ENCODE measurements at places on chromosomes 5 and 9.

- DNase-seq: peak; percentile 51
These were observed 1.4 kb downstream of the HDHD3 start for GRCh38 chr9:113375057-113376023.

GRCh38 chr5:94326586-94326985, 291.8 kb downstream of the KIAA0825 start:
- DNase-seq: no peak

GRCh38 chr5:81517462-81517861, 123.5 kb upstream of the ACOT12 start:
- DNase-seq: no peak

- no peak for DNase-seq
These were observed 81.1 kb downstream of the RMI1 start for GRCh38 chr9:84061613-84062193.

- no peak for DNase-seq
These were observed 301.4 kb upstream of the DAP start for GRCh38 chr5:11062397-11062796.

GRCh38 chr5:42641336-42642005, 115.1 kb upstream of the CCDC152 start:
- DNase-seq: no peak

DNA sequence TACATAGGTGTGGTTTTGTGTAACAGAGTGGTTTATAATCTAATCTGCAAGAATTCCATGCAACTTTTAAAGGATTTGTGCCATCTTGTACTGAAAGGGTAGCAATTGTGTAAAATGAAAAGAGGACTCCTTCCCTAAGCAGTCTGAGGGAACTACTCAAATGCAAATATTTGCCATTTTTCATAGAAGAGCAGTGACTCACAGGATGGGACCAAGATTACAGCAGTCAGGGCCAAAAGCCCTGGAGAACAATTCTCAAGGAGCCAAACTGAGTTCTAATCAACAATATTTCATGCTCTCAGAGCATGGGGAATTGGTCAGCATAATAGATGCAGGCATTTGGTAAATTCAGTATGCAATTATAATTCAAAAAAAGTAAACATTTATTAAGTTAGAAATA, 495.8 kb downstream of the CHSY3 start:
- no peak for DNase-seq

GRCh38 chr9:33180526-33181184, 13.5 kb upstream of the B4GALT1 start:
- DNase-seq: no peak

GRCh38 chr5:58362135-58362534, 97.8 kb downstream of the PLK2 start:
- DNase-seq: no peak

DNA sequence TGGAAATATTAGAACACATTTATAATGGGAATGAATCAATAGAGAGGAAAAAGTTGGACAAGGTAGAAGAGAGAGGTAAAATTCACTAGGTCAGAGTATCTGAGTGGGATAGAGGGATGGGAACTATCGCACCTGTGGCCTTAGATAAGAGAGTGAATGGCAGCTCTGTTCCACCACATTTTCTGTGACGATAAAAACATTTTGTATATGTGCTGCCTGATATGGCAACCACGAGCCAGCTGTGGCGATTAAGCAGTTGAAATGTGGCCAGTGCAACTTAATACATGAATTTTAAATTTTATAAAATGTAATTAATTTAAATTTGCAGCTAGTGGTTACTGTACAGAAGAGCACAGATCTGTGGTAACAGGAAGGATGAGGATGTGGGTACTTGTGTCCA, 46.7 kb downstream of the ZNF354A start:
- DNase-seq: no peak

DNA sequence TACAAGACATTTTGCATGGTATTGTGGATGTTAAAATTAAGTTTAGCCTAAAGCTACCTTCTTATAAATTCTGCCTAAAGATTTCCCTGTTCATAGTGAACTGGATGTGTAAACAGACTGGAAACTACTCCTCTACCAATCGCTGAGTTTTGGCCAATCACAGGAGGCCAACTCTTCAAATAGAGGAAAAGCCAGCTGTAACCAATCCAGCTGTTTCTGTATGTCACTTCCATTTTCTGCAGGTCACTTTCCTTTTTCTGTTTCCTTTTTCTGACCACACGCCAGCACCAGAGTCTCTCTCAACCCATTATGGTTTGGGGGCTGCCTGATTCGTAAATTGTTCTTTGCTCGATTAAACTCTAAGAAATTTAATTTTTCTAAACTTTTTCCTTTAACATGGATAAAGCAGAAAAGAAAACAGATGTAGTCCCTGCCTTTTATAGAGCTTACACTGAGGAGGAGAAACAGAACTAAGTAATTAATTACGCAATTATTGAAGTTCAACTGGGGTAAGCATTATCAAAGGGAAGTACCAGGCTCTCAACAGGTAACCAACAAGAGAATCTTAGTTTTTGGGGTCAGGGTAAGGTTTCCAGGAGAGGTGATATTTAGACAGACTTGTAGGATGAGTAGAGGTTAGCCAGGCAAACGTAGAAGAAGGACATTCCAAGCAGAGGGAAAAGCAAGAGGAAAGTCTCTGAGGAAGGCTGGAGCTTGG, 27.7 kb downstream of the RANBP3L start:
- no peak for DNase-seq

DNA sequence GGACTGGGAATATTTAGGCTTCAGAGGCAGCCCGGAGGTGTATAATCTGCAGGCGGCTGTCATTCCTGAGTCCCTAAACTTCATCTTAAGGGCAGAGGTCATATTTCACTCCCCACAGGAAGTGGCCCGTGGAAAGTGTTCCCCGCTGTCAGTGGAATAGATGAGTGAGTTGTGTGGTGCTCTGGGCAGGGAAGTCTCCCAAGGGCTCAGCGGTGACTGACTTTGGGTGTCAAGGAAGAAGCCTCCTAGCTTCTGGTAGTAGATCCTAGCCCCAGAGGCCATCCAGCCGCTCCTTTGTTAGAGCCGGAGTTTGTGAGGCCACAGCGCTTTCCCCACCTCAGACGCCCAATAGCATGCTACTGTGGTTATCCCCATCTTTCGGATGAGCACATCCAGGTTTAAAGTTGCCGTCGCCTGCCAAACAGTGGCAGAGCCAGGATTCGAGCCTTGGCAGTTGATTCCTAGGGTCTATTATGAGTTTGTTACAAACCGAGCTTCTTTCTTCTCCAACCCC, 38.9 kb upstream of the TIFAB start:
- no peak for DNase-seq

DNA sequence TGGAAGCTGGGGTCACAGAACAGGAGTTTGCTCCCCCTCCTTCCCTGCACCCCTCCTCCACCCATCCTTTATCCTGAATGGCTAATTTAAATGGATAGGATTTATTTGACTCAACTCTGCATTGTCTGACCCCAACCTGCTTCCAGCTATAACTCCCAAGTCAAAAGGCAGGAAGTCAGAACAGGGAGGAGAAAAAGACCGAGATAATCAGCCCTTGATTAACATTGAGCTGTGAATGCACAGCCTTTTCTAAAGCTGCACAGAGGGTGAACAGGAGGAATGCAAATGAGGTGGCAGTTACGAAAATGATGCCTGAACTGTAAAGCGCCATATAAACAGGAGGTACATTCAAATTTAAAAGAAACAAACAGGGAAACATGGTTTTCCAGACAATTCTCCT, 152.8 kb downstream of the SPOCK1 start:
- no peak for DNase-seq

DNA sequence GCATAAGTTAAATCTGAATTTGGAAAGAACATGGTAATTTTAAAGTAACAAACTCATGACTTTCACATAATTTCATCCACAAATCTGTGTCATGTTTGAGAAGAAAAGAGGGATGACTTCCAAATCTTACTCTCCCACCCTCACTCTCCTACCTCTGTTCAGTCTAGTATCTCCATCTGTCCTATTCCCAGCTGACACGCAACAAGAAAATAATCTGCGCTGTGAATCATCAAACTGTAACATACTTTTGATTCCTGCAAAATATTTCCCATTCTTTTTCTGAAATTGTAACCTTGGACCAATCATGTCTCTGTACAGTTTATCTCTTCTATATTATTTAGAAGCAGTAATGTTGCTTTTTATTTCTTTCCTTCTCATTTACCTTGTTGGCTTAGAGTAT, 91.4 kb downstream of the SLC12A2 start:
- DNase-seq: no peak

DNA sequence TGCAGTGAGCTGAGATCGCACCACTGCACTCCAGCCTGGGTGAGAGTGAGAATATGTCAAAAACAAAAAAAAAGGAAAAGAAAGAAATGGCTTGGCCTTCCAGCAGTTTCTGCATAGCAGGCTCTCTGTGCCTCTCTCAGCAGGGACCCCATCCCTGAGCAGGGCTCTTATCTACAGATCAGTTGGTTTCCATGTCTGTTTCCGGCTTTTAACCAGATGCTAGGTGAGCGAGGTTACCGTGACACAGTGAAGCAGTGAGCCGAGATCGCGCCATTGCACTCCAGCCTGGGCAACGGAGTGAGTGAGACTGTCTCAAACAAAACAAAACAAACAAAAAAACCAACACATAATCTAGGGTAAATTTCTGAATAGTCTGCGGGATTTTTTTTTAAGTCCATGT, 51.4 kb downstream of the COL5A1 start:
- DNase-seq: no peak
